ENCODE measurements at places on chromosomes 3 and 15. TPM values are rescaled to one million over a fixed set of nuclear protein-coding genes. Genes with fewer than 3 reads are reported as not detected.

HESX1 gene
- 1.1 TPM for total RNA-seq

FBXL22 gene
- 2.7 TPM for total RNA-seq

SEMA4B gene
- total RNA-seq, result 72.1 TPM

CAV3 gene
- not detected for total RNA-seq

CCR3 gene
- not detected for total RNA-seq

ARL6IP5 gene
- total RNA-seq, result 130 TPM

FBXW12 gene
- not detected for total RNA-seq

- H3K36me3 ChIP-seq, result no peaks in the 10 kb centered on the region
- no peak overlapping the region for H3K4me3 ChIP-seq
- no peaks in the 10 kb centered on the region for H3K27me3 ChIP-seq
- H3K4me1 ChIP-seq, result no peaks in the 10 kb centered on the region
Observed at GRCh38 chr3:171001957-171002694, 24.4 kb downstream of the SLC2A2 start.

DNA sequence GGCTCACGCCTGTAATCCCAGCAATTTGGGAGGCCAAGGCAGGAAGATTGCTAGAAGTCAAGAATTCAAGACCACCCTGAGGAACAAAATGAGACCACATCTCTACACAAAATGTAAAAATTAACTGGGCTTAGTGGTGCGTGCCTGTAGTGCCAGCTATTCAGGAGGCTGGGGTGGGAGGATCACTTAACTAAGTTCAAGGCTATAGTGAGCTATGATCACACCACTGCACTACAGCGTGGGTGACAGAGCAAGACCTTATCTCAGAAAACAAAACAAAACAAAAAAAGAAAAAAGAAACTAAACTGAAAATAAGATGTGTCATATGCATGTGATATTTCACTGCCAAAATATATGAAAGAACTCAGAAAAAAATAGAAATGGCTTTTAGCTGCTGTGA, 243.3 kb upstream of the CCDC54 start:
- no peaks in the 10 kb centered on the region for H3K4me1 ChIP-seq
- H3K36me3 ChIP-seq, result no peaks in the 10 kb centered on the region
- no peak overlapping the region for H3K27ac ChIP-seq
- H3K4me3 ChIP-seq, result no peak overlapping the region
- H3K27me3 ChIP-seq, result no peaks in the 10 kb centered on the region

- no peak overlapping the region for H3K4me3 ChIP-seq
- H3K4me1 ChIP-seq, result no peaks in the 10 kb centered on the region
- H3K27ac ChIP-seq, result no peak overlapping the region
- H3K27me3 ChIP-seq, result peaks cover 4% of the 10 kb centered on the region
- no peaks in the 10 kb centered on the region for H3K36me3 ChIP-seq
- no peak for DNase-seq
Observed at GRCh38 chr15:41994772-41995475, 22.6 kb upstream of the EHD4 start.

All from tibial nerve (tissue), 4 donors.